ENCODE measurements at places on chromosomes 6 and 20. TPM values are rescaled to one million over a fixed set of nuclear protein-coding genes. Genes with fewer than 3 reads are reported as not detected.

The ZC3H12D gene
- total RNA-seq, result not detected

The PNLDC1 gene
- 0.23 TPM for total RNA-seq

The ZNF831 gene
- total RNA-seq, result not detected

The SLC26A8 gene
- under 0.01 TPM for total RNA-seq

The SYNGAP1 gene
- 3.2 TPM for total RNA-seq

The DLL1 gene
- total RNA-seq, result 1.8 TPM

The HSPA1B gene
- total RNA-seq, result 66.7 TPM

The ASIP gene
- not detected for total RNA-seq

The TFAP2C gene
- total RNA-seq, result 1.8 TPM

The OOEP gene
- total RNA-seq, result not detected

The SIM1 gene
- 1.6 TPM for total RNA-seq

The SLC16A10 gene
- total RNA-seq, result not detected

The SOBP gene
- 2.2 TPM for total RNA-seq

The NOX3 gene
- not detected for total RNA-seq

The SEMG1 gene
- not detected for total RNA-seq

The HLA-B gene
- total RNA-seq, result 195 TPM

The TFB1M gene
- 15.0 TPM for total RNA-seq

The MACROD2 gene
- 0.38 TPM for total RNA-seq

The CLDN20 gene
- not detected for total RNA-seq

The CLPSL2 gene
- not detected for total RNA-seq

The OPRL1 gene
- total RNA-seq, result 2.3 TPM

The ANKRD6 gene
- 16.5 TPM for total RNA-seq

The COL9A1 gene
- not detected for total RNA-seq

The C6orf58 gene
- not detected for total RNA-seq

The NOTCH4 gene
- 0.82 TPM for total RNA-seq

The ZBP1 gene
- not detected for total RNA-seq

The MAS1L gene
- total RNA-seq, result not detected

The ID4 gene
- 43.5 TPM for total RNA-seq

The DOK5 gene
- total RNA-seq, result 21.9 TPM

The LST1 gene
- not detected for total RNA-seq

The KIF25 gene
- total RNA-seq, result not detected

The FRK gene
- 0.47 TPM for total RNA-seq

The SAMD5 gene
- 0.08 TPM for total RNA-seq

The LAMA2 gene
- total RNA-seq, result 86.1 TPM

The CST2 gene
- total RNA-seq, result not detected

The HUS1B gene
- 0.68 TPM for total RNA-seq

The RSPH4A gene
- total RNA-seq, result 0.08 TPM

The NRSN1 gene
- not detected for total RNA-seq

Data from smooth muscle cell of the coronary artery (primary cell).